ENCODE measurements at places on chromosomes 1 and 21.

- DNase-seq = no peak
Observed at GRCh38 chr1:12384836-12385456, 155.1 kb downstream of the VPS13D start.

GRCh38 chr1:36391271-36391670 lies 5.5 kb upstream of the STK40 start:
- DNase-seq = no peak

GRCh38 chr1:33364565-33364918 lies 43.6 kb upstream of the A3GALT2 start:
- no peak for DNase-seq

DNA sequence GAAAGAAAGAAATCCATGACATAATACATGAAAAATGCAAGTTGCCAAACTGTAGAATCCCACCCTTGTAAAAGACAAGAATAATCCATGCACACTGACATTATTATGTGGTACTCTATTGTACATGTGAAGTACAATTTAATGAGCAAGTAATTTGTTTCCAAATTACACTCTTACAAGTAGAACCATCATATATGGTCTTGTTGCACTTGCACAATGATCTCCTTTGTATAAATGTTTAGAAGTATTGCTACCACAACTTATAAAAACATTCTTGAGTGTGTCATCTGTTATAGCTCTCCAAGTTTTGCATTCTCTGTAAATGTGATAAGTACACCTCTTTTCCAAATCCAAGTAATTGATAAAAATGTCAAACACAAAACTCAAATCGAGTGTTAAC lies 29.1 kb upstream of the ZNF281 start:
- no peak for DNase-seq

- DNase-seq = no peak
Observed at GRCh38 chr21:43376478-43376882, 50.5 kb downstream of the SIK1 start.

DNA sequence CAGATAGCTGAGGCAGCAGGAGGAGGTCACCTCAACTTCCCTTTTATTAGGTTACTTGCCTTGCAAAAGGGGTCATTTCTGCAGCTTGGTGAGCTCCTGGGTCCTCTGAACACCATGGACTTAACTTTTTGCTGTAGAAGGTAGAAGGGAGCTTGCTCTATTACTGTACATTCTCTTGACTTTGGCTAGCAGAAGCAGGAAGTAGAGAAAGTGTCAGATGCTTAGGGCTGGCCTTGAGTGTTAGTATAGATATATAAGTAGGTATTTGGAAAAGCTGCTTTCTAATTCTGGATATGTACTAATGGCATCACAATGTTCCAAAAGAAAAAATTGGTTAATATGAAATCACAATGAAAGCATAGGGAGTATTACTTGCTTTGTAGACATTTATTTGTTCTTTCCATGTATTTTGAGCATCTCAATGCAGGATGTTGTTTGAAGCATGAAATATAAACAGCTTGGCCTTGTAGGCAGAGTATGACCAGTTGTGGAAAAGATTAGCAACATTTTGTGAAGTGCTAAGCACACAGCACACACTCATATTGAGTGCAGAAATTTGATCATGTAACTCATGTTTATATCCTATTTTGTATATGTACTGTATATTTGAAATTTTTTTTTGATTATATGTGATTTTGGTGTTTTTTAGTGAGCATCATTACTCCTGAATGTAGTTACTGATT lies 108.8 kb downstream of the DYRK1A start:
- DNase-seq = no peak
